NCI-H2081 treated with DMSO at 0.1 percent for 48 hours (cell line): ENCODE measurements at places on chromosomes 6 and 20.

- no peak for DNase-seq
Measured at GRCh38 chr6:75268988-75269354, 15.6 kb downstream of the TMEM30A start.

DNA sequence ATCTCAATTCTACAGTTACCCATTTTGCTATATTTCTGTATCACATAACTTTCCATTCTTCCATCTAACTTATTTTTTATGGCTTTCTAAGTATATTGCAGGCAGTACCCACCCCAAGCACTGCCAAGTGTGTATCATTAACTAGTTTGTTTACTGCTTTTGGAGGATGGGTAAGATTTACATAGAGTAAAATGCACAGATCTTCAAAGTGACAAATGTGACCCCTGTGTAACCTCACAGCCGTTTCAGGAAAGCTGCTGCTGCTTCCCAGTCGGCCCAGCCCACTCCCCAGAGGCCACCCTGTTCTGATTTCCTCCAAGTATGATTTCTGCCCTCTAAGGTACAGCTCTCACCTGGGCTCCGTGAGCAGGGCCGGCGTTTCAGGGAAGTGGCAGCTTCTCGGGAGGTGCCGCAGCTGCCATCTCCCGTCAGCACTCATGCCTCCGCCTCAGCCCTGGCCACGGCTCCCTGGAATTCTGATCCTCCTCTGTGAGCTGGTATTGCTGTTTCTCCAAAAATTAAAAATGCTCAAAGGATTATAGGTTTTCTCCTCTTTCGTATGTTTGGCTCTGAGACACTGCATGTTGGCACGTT is 15.0 kb upstream of the MAP1LC3A start:
- no peak for DNase-seq

DNA sequence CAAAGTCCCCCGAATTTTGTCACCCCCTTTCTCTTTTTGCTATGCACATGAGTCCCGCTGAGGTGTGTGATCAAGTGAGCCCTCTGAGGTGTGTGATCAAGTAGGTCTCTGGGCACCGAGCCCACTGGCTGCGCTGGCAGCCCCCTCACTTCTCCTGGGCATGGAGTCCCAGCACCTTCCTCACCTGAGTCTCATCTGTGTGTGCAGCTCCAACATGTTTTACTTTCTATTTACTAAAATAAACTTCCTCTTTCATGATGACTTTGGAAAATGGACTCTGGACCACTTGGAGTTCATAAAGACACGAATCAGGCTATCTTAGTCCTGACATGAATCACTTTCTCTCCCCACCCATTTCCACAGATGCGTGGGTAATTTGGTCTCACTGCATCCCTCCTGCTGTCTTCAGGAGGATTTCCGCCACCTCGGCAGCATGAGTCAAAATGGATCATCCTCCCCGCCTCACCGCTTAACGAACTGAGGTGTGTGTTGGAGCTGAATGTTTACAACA is 39.8 kb downstream of the PRDM1 start:
- no peak for DNase-seq

GRCh38 chr6:110545081-110545872 is 68.9 kb upstream of the SLC22A16 start:
- DNase-seq: no peak

GRCh38 chr6:46927066-46927465 is 5.3 kb upstream of the ADGRF5 start:
- DNase-seq: no peak

GRCh38 chr6:55694148-55694547 is 115.2 kb upstream of the HMGCLL1 start:
- DNase-seq: no peak

GRCh38 chr6:33976437-33977360 is 169.2 kb downstream of the GRM4 start:
- no peak for DNase-seq

GRCh38 chr6:21259660-21260059 is 333.9 kb upstream of the SOX4 start:
- DNase-seq: no peak

DNA sequence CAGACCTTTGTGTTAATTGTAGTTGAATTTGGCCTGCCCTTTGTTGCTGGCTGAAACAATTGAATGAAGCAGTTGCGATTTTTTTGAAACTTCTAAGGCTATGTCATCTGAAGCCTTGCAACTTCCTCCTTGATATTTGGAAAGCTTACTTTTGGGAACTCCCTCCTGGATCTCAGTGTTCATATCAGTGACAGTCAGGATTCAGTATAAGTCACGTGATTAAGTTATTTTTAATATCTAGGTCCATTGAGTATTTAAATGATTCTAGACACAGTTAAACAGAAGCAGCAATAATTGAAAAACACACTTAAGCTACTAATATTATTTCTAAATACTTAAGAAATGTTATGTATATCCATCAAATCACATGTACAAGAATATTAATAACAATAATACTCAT is 951.3 kb downstream of the GRIK2 start:
- no peak for DNase-seq

- no peak for DNase-seq
Measured at GRCh38 chr6:53770780-53771249, 24.0 kb upstream of the LRRC1 start.

GRCh38 chr6:90146921-90147649 is 149.6 kb downstream of the BACH2 start:
- DNase-seq: no peak

DNA sequence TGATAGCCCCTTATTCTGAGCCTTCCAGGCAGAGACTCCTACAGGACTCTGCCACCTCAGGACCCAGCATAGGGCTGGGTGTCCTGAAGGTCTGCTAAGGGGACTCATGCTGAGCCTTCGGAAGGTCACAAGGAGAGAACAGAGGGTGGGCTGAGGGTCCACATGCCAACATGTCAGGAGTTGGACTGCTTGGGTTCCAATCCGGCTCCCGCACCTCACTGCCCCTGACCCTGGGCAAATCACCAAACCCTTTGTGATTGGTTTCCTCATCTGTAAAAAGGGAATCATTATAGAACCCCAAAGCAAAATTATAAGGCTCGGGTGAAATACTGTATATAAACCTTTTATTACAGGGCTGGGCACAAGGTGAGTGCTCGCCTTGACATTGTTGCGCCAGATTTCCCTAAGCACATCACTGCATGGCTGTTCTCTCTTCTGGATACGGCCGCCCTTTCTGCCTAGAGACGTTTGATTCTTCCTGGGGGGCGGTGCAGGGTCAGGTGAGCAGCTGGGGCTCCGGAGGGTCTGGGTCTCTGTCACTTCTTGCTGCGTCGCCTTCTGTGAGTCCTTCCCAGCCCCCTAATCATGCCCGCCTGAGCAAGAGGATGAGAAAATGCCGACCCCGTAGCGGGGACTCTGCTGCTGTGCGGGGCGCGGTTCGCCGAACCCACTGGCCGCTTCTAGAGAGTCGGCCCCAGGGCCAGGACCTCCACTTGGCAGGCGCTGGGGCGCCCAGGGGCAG is 90.5 kb upstream of the EPB41L1 start:
- DNase-seq: no peak

- DNase-seq: no peak
Measured at GRCh38 chr6:86913795-86914194, 23.5 kb upstream of the HTR1E start.

- no peak for DNase-seq
Measured at GRCh38 chr20:44805979-44806620, 4.2 kb downstream of the RIMS4 start.

GRCh38 chr6:119739769-119740168 is 390.2 kb upstream of the MAN1A1 start:
- no peak for DNase-seq

DNA sequence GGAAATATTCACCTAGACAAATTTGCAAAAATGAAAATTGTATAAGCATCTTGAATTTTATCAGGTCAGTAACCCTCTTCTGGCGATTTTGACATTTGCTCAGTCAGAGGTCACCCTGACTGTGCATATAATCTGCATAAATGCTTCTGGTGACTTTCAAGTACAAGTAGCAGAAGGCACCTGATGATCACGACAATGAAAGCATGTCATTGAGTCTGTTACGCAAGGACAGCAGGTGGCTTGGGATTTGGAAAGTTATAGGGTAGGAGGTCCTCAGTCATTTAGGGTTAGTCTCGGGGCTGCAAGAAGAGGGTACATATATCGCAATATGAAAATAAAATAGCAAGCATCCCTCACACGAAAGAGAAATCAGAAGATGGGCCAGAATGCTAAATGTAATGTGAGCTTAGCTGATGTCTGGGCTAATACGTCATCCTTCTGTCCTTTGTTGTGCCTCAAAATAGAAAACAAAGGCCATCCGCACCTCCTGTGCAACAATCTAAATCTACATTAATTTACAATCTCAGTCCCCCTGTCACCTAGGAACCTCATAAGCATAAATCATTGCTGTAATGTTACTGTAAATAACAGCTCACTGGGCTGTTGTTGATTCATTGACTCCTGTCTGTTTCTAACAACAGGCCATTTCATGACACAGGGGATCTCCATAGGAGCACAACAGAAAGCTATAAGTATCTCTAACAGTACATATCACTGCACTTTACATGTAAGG is 155.2 kb upstream of the RSPO3 start:
- DNase-seq: no peak

GRCh38 chr6:34839666-34840352 is 47.9 kb downstream of the BLTP3A start:
- DNase-seq: no peak

DNA sequence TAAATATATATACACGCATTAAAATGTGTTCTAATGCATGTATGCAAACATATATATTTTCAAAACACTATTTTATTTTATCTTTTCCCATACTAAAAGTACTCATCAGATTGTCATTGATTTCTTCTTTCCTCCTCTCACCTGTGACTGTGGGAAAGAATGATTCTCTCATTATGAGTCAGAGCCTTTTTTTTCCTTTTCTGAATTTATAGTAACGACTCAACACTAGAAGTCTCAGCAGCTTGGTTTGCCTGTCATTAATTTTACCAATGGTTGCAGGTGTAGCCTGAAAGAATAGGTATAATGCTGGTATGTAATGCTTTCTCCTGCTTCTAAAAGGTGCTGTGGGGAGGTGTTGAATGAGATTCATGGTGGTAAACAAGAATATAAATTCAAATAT is 328.7 kb downstream of the UTRN start:
- DNase-seq: no peak

GRCh38 chr6:8155259-8156012 is 53.1 kb upstream of the EEF1E1 start:
- no peak for DNase-seq

DNA sequence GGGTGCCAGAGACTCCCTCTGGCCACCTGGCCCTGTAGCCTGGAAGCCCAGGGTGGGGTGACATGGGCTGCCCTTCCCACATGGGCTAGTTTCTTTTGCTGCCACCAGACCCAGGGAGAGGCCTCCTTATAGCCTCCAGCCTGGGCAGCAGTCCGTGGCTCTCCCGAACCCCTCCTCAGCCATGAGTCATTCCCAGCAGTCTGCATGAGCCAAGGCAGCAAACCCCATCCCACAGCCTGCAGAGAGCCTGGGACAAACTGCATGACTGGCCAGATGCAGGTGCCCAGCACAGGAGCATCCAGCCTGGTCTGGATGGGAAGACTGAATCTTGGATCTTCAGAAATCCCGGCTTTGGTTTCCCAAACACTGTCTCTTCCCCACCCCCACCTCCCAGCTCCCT is 75.7 kb downstream of the MRPL14 start:
- no peak for DNase-seq

DNA sequence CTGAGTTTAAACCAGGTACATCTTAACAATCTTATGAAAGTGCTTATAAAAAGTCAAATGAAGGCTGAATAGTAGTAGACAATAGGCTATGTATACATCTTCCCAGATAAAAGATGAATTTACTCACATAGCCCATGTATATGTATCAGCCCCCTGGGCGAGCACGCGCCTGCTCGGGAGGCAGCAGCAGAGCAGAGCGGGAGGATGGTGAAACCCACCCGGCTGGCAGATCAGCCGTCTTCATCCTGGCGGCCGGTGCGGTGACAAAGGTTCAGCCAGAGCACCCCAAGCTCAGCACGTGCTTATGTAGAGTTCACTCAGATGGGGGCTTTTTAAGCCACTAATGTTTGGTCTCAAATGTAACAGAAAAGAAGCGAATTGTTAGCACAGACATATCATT is 184.8 kb downstream of the KIF6 start:
- DNase-seq: no peak

GRCh38 chr6:12748815-12749521 is 32.4 kb downstream of the PHACTR1 start:
- peak; percentile 47 for DNase-seq

DNA sequence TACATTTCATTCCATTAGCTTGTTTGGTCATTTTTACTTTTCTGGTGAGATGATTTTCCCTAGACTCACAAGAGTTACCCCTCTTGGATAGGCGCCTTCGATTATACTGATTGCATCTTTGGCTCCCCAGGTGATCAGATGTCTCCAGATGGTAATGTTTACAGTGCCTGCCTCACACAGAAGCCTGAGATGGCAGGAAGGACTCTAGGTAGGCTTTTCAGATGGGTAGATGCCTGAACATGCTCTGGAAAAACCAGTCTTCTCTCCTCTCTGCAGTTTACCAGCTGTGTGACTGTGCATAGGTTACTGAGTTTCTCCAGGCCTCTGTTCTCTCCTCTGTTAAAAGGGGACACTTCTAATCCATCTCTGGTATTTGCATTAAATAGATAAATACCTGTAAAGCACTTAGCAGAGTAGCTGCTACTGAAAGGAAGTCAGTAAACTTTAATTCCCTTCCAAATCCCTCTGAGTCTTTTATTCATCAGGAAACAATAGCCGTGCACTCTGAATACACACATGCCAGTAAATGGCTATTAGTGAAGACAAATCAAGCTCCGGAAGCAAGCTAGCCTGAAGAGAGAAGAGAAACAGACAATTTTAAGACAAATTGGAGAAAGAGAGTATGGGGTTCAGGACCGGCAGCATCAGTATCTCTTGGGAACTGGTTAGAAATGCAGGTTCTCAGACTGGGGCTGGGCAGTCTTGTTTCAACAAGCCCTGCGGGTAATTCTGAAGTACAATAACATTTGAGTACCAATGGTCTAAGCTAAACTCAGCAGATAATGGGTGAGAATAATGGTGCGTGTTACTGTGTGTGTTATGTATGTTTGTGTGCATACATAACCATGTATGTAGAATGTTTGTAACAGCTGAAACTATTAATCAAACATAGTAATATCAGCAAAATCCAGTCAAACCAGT is 139.4 kb downstream of the UST start:
- DNase-seq: no peak
